Iris pigment epithelial cell (primary cell): ENCODE measurements at places on chromosomes 2 and 18.

DNA sequence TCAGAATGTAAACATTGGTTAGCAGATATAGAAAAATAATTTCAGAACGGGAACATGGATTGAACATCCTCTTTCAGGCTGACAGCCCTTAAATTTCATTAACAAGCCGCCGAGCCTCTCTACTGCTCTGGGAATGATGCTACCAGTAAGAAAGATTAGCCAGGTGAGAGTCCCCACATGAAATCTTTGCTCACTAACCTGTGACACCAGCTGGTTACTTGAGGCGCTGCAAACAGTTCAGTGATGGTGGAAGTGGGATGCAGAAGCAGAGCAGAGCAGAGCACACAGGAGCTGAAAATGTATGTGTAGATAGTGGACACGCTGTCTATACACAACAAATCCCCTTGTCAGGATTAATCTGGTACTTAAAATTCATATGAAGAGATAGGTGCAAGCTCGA is 721.1 kb downstream of the DPP10 start:
- DNase-seq: no peak

- no peak for DNase-seq
Observed at GRCh38 chr18:6323319-6323889, 91.3 kb downstream of the L3MBTL4 start.

DNA sequence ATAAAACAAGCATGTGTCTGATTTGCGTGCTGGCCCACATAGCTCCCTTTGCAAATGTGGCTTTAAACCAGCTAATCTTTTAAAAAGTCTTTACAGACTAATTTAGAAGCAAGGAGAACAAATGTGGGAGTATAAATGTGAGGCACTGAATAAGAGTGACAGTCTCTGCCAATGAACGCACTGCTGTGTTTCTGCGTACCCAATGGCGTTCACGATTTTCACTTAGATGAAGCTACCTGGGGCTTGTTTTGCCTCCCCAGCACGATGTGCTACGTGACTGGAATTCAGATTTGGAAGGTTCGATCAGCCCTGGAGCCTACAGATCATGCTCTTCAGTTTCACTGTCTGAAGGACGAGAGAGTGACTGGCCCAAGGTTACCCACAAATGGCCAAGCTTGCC is 10.8 kb upstream of the CRACDL start:
- DNase-seq: no peak

DNA sequence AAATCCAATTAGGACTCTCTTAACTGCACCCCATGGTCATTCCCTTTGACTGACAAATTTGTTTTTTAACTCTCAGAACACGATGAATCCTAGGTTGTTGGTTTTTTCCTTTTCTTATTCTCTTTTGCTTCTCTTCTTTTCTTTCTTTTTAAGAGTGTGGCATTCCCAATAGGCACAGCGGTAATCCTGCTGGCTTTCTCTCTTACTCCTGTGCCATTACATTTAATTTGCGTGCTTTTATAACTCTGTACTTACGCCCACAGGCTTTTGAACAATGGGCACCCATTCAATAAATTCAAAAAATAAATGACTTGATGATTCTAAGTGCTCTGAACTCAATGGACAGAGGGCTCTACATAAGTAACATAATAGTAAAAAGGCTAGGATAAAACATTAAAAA is 189.0 kb upstream of the SMAD7 start:
- DNase-seq: no peak

DNA sequence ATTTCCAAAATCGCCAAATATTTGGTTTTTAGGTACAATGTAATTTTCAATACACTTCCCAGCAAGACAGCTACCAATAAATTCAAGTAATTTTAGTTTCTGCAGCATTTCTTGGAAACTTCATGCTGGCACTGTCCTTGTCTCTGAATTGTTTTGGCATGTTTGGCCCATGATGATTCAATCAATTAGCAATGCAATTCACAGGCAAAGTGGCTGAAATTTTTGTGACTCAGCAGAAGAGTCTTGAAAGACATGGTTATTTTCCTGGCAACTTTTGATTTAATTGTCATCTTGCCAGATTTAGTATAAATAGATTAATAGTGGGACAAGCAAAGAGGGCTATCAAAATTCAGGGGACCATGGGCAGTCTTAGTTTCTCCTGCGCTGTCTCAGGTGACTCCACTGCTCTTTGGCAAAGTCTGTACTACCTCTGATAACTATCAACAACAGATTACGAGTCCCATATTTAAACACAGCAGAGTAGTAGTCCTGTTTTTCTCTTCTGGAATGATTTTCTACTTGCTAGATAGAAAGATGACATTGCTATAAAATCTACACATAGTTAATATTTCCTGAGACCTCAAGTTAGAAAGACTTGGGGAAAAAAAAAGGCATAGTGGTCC is 88.9 kb upstream of the CYP26B1 start:
- peak; percentile 89 for DNase-seq

DNA sequence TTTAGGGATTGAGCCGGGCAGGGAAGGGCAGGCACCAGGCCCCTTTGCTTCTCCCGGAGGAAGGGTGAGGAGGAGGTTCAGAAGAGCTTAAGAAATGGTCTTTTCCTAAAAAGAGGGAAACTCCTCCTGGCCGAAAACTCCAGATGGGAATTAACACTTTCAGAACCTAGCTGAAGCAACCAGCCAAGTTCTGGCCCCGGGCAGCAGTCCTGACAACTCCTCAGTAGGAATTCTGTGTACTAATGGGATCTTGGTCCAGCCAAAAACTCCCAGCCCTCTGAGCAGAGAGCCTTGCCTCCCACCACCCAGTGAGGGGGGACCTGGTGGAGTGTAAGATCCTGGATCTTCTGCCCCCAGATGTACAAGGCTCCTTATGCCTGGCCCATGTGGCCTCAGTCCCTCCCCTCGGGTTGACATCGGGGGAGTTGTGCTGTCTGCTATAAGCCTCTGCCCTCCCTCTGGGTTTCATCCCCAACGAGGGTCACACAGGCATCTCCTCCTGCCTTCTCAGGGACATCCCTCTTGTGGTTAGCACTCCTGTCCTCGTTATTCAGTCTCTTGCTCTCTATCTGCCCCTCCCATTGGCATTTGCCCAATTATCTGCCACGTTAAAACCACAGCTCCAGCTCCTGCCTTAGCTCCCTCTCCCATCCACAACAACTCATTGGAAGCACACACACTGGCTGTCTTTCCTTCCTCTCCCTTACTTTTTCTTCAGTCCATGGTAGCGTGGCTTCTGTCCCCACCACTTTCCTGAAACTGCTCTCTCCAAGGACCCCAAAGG is 184.6 kb downstream of the CYP26B1 start:
- DNase-seq: peak; percentile 36

GRCh38 chr18:6382963-6383362 is 31.7 kb downstream of the L3MBTL4 start:
- no peak for DNase-seq

DNA sequence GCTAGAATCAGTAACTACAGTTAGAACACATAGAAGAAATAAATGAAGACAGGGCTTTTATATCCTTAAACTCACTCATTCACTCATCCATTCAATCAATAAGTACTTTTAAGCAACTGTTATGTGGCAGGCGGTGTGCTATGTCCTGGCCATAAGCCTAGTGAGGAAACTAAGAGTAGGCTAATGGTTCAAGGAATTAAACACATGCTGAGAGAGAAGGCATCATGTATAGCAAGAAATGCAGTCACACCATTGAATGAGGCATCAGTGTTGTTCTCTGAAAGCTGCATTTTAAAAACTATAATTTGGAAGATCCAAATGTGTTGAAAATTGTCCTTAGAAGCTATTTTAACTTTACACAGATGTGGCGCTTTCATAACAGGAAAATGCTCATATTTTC is 86.5 kb upstream of the DTNA start:
- DNase-seq: no peak

DNA sequence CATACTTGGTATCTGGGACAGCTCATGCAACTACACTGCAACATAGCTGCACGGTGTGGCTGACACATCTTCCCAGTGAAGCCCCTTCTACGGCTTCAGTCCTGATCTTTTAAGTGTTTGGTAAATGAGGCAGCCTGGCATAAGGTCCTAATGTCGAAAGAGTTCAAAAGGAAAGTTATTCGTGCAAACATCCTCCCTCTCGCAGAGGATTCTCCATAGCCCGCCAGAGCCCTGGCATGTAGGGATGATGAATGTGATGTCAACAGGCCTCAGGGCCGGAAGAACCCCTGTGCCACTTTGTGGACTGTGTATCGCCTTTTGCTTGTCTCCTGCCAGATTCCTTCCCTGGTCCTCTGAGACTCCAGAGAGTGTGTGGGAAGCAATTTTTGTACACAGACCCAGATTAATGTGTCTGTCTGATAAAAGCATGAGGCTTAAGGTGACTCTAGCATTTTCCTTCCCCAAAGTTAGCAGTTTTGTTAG is 88.5 kb downstream of the SOCS6 start:
- no peak for DNase-seq

- no peak for DNase-seq
Observed at GRCh38 chr2:44771522-44771921, 170.0 kb upstream of the SIX3 start.

DNA sequence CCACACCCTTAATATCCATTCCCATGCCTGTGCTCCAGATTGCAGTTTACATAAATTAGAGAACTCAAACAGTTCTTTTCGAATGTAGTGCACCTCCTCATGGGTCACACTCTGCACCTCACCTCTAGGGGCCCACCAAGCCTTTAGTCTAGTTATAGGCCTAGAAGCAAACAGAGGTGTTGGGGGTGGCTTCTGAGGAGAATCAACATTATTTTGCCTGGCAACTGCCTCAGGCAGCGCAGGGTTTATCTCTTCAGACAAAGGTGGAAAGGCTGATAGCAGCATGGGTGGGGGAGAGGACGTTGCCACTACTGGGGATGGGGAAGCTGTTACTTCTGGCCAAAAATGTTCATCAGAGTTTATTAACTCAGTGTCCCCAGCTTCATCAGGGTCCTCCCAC is 5.0 kb upstream of the GYPC start:
- no peak for DNase-seq

DNA sequence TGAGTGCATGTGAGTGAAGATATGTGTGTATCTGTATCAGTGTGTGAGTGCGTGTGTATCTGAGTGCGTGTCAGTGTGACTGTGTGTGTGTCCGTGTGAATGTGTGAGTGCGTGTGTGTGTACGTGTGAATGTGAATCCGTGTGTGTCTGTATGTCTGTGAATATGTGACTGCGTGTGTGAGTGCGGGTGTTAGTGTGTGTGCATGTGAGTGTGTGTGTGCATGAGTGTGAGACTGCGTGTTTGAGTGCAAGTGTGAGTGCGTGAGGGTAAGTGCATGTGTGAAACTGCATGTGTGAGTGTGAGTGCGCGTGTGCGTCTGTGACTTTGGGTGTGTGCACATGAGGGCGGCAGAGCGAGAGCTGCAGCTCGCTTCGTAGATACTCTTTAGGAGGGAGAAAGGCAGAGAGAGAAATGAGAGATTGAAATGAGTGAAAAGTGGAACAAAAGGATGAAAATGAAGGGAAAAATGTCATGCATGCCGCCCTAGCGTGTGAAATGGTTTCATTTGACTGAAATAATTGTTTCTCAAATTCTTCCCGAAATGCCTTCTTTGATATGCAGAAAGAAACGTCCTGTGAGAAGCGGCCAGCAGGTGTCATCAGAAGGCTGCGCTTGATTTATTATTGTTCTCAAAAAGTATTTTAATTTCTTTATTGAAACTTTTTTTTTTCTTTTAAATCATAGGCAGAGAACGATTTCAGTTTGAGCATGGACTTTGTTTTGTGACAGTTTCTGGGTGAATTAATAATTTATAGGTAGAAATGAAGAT is 25.6 kb downstream of the ZNF407 start:
- DNase-seq: peak; percentile 38

DNA sequence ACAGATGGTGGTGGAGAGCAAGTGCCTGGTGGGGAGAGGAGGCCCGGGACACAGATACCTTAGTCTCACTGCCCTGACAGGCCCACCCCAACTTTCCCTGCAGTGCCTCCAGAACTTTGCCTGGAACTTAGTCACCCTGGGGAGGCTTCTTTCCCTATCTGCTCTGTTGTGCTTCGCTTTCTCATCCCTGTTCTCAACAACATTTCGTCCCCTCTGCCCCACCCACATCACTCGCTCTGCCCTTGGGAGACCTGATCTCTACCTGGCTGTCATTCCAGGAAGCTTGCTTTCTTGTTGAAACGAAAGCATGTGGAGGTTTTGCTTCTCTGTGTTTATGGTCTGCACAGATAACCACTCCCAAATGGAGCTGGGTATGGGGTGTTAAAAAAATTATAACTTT is 93.8 kb downstream of the PRKCE start:
- DNase-seq: no peak

DNA sequence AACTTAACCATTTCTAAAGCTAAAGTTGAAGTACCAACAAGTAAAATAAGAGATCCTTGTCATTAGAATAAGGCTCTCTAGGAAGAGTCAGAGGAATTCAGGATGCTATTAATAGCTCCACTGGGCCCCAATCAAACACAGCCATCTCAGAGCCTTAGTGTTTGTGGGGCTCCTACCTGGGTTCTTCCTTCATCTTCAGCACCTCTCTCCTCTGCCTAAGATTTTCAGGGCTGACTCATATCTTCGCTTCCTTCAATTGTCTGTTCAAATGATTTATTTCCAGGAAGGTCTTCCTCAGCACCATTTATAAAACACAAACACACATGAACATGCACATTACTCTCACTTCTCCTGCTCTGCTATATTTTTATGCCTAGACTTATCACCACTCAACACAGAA is 119.5 kb downstream of the COL6A3 start:
- no peak for DNase-seq

GRCh38 chr2:181332044-181332605 is 125.1 kb upstream of the ITGA4 start:
- DNase-seq: no peak

GRCh38 chr2:54048117-54048785 is 67.2 kb upstream of the ACYP2 start:
- no peak for DNase-seq

DNA sequence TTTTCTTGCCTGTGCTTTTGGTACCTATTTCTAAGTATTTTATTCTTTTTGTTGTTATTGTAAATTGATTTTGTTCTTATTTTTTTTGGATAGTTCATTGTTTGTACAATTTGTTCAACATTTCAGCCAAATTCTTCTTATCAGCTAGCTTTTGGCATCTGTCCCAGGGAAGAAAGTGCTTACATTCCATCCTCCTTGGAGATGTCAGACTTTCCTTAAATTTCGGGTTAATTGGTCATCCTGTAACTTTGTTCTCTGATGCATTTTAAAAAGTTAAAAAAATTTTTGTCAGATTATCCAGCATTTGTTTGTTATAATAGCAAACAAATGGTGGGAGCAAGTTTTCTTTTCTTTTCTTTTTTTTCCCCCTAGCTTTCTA is 60.3 kb downstream of the PTH2R start:
- peak; percentile 11 for DNase-seq
